Fibroblast of the aortic adventitia (primary cell): ENCODE measurements at places on chromosomes 12 and 14. TPM values are rescaled to one million over a fixed set of nuclear protein-coding genes. Genes with fewer than 3 reads are reported as not detected.

The FGD4 gene
- 5.6 and 55.6 TPM in 2 replicates for total RNA-seq

- DNase-seq: no peak
Measured at GRCh38 chr12:93682846-93683261, 5.7 kb downstream of the CRADD start.

DNA sequence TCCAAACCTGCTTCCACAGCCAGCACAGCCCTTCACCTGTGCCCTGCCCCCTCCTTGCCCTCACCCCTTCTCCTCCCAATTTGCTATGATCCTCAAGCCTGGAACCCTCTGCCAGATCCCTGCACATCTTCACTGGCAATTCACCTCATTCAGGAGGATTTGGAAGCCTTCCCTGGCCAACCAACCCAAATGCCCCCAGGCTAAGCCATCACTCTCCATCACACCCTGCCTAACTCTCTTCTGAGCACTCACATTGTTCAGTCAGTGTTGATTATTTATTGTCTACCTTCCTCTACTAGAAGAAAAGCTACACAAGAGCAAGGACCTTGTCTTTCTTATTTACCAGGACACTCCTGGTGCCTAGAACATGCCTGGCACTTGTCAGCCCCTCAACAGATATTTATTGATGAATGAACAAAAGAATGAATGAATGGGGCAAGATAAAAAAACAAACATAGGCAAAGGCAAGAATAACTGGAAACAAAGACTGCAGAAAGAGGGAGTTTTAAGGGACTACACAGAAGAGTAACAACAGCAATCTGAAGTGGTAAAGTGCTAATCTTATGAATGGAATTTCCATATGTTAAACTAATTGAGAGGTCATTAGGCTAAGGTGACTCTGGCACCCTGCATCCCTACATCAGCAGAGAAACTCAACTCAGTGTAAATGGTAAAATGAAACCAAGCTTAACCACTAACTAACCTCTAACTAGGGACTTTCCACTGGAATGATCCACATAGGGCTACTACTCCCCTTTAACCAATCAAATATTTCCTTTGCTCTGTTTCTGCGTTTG lies 33.4 kb downstream of the TMTC1 start:
- no peak for DNase-seq

- DNase-seq: no peak
Measured at GRCh38 chr12:80317307-80317706, 126.7 kb upstream of the PTPRQ start.

The CDK2 gene
- 8.5 and 38.5 TPM in 2 replicates for total RNA-seq

- DNase-seq: no peak
Measured at GRCh38 chr12:73798523-73798922, 739.1 kb upstream of the ATXN7L3B start.

DNA sequence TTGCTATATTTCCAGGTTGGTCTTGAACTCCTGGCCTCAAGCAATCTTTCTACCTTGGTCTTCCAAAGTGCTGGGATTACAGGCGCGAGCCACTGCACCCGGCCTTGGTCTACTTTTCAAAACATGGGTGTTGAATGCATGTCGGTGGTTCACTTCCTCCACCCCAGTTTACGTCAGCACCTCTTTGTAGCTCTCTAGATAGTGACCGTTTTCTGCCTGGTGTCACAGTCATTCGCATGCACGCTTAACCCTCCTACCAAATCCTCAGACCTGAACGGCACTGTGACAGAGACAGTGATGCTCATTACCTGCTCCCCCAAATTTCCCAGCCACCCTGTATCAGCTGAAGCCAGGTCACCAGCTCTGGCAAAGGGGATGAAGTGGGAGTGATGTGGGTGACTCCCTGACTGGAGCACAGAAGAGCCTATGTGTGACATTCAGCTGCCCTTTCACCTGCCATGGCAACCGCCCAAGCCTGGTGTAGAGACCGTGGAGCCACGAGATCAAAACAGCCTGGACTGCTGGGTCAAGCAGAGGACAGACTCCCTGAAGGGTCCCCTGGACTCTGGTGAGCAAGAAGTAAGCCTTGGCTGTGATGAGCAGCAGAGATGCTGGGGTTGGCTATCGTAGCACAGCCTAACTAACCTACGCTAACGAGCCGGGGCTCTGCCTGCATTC lies 66.2 kb upstream of the GPR68 start:
- no peak for DNase-seq

GRCh38 chr12:46843811-46844210 lies 18.0 kb upstream of the SLC38A4 start:
- DNase-seq: peak; percentile 75

DNA sequence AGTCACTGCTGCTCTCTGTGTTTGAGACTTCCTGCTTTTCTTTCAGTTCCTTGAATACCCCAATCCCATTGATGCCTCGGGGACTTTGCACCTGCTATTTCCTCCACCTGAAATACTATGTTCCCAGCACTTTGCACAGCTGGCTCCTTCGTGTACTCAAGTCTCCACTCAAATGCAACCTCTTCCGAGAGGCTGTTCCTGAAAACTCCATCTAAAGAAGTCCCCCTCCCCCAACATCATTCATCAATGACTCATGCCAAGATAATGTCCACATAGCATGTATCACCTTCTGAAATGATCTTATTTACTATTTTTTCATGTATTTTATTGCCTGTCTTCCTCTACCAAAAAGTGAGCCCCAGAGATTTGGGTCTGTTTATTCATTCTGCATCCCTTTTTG lies 48.6 kb downstream of the HSPB8 start:
- DNase-seq: no peak

DNA sequence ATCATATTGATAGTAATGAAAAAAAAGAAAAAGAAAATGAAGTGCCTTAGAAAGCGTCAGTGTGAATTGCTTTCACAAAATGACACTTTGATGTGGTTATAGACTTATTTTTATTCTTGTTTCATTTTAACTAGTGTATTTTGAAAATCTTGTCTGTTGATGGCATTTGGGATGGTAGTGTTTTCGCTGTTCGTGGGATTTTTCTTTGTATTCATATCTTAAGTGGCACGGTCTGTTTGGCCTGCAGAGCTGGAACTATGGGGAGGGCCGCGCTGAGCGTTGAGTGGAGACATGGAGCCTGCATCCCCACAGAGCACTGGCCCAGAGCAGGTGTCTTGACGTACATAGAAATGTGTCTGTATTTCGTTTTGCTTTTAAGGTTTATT lies 61.6 kb downstream of the WDR20 start:
- no peak for DNase-seq

GRCh38 chr12:116141110-116141832 lies 136.2 kb downstream of the MED13L start:
- DNase-seq: no peak

The ZDHHC22 gene
- total RNA-seq: not detected in 2 replicates

GRCh38 chr12:6752167-6752920 lies 597 bp downstream of the MLF2 start:
- DNase-seq: peak; percentile 56
